ENCODE measurements at places on chromosomes 5 and 9. TPM values are rescaled to one million over a fixed set of nuclear protein-coding genes. Genes with fewer than 3 reads are reported as not detected.

- H3K27ac ChIP-seq = no peak overlapping the region
- no peaks in the 10 kb centered on the region for H3K4me1 ChIP-seq
- no peak overlapping the region for H3K4me3 ChIP-seq
- H3K36me3 ChIP-seq = no peaks in the 10 kb centered on the region
- H3K27me3 ChIP-seq = no peaks in the 10 kb centered on the region
- no peak for DNase-seq
Observed at GRCh38 chr5:119655061-119655460, 25.7 kb downstream of the FAM170A start.

- no peaks in the 10 kb centered on the region for H3K27me3 ChIP-seq
- DNase-seq = no peak
- no peak overlapping the region for H3K27ac ChIP-seq
- H3K4me3 ChIP-seq = no peak overlapping the region
- H3K36me3 ChIP-seq = no peaks in the 10 kb centered on the region
Observed at GRCh38 chr5:155406815-155407214, 393.3 kb downstream of the KIF4B start.

DNA sequence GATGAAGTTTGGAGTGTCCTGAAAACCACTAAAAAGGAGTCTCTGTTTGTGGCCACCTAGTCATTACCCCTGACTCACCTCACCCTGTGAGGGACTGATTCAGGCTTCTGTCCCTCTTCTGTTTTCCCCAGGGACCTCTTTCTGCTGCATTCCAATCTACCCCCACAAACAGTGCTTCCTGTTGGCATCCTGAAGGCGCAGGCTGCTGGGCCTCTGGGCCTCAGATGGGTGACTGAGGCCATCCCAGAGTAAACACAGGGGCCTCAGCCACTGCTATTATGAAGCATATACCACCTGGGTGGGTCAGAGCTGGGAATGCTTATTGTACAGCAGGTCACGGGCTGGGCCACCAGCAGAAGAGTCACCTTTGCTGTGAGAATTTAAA is 20.0 kb downstream of the MORN5 start:
- H3K27me3 ChIP-seq = peaks cover 8% of the 10 kb centered on the region
- DNase-seq = no peak
- no peaks in the 10 kb centered on the region for H3K36me3 ChIP-seq
- H3K4me1 ChIP-seq = no peaks in the 10 kb centered on the region
- H3K4me3 ChIP-seq = no peak overlapping the region
- H3K27ac ChIP-seq = no peak overlapping the region

- no peak overlapping the region for H3K4me3 ChIP-seq
- H3K4me1 ChIP-seq = peaks cover 49% of the 10 kb centered on the region
- no peaks in the 10 kb centered on the region for H3K36me3 ChIP-seq
- no peak for DNase-seq
Observed at GRCh38 chr9:127915325-127915752, 1.5 kb downstream of the ST6GALNAC4 start.

- no peak for DNase-seq
- no peak overlapping the region for H3K27ac ChIP-seq
- no peaks in the 10 kb centered on the region for H3K36me3 ChIP-seq
- H3K27me3 ChIP-seq = peaks cover 97% of the 10 kb centered on the region
- peaks cover 10% of the 10 kb centered on the region for H3K4me1 ChIP-seq
- H3K4me3 ChIP-seq = peak overlapping the region; percentile 38
Observed at GRCh38 chr5:88660264-88660946, 222.6 kb downstream of the MEF2C start.

DNA sequence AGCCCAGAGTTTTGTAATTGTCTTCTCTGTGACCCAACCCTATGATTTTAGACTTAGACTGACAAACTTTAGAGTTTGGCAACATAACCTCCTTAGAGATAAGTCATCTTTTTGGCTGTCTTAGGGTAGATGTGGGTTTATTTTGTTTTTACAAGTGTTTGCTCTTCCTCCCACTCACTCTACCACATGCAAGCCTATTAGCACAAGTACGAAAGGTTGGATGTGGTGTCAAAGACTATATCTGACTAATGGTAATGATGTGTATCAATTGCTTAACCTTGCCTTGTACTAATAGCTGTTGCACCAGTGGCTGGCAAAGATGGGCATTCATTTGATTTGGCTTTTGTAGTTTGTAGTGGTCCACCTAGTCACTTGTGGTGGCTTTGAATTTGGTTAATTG is 46.5 kb downstream of the SLC25A46 start:
- H3K27me3 ChIP-seq = no peaks in the 10 kb centered on the region
- DNase-seq = no peak
- no peaks in the 10 kb centered on the region for H3K36me3 ChIP-seq
- no peak overlapping the region for H3K27ac ChIP-seq

DNA sequence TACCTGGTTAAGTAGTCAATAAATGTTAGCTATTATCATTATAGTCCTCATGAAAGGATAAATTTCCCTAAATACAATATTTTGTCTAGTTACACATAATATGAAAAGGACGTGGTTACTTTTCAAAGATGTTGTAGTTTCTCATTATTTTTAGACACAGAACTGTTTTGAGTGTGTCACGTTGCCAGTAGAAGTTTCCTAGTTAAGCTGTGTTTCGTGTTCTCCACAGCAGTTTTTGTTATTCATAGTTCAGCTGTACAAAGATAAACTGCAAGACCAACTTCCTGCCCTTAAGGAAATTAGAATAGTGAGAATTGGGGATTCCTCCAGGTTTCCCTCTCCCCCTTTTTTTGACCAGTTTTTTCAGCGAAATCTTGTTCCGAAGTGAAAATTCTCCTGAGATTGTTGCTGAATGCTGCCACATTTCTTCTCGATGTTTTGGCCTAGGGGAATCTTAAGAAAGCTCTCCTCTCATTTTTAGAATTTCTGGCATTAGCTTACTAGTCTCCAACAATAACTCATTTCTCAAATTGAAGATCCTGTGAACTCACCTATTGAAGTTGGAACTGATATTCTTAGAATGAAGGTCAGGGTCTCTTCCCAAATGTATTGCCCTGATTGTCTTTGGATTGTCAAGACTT is 176.1 kb downstream of the PAM start:
- DNase-seq = no peak
- peak overlapping the region; percentile 43 for H3K27ac ChIP-seq
- H3K4me1 ChIP-seq = peaks cover 17% of the 10 kb centered on the region
- no peak overlapping the region for H3K4me3 ChIP-seq
- peaks cover 58% of the 10 kb centered on the region for H3K36me3 ChIP-seq
- no peaks in the 10 kb centered on the region for H3K27me3 ChIP-seq

DNA sequence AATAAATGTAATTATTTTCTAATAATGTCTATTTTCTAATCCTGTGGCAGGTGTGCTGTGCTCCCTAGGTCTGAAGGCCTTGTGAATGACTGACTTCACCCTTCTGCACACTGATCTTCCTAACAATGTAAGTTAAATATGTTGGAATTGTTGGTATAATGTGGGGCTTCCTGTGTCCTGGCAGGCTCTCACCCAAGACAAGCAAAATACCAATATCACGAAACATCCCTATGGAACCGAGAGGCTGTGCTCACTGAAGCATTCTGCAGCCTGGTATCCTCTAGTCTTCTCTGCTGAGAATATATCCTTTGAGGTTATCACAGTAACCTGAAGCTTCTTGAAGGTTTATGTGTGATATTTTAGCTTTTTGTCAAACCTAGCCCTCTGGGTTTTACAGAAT is 159.4 kb downstream of the GABRB2 start:
- H3K4me3 ChIP-seq = no peak overlapping the region
- no peak for DNase-seq
- H3K27ac ChIP-seq = no peak overlapping the region
- H3K27me3 ChIP-seq = no peaks in the 10 kb centered on the region
- no peaks in the 10 kb centered on the region for H3K36me3 ChIP-seq
- H3K4me1 ChIP-seq = no peaks in the 10 kb centered on the region

GRCh38 chr5:68683632-68684036 is 410.2 kb upstream of the SLC30A5 start:
- DNase-seq = peak; percentile 20
- H3K27ac ChIP-seq = no peak overlapping the region
- H3K36me3 ChIP-seq = no peaks in the 10 kb centered on the region
- H3K4me1 ChIP-seq = peaks cover 14% of the 10 kb centered on the region
- no peaks in the 10 kb centered on the region for H3K27me3 ChIP-seq

- H3K36me3 ChIP-seq = no peaks in the 10 kb centered on the region
- no peak for DNase-seq
- H3K27ac ChIP-seq = no peak overlapping the region
- no peaks in the 10 kb centered on the region for H3K4me1 ChIP-seq
Observed at GRCh38 chr5:35138232-35138631, 90.5 kb upstream of the AGXT2 start.

GRCh38 chr5:57216714-57217113 is 42.9 kb downstream of the GPBP1 start:
- H3K4me3 ChIP-seq = no peak overlapping the region
- H3K4me1 ChIP-seq = peaks cover 39% of the 10 kb centered on the region
- DNase-seq = no peak
- H3K27me3 ChIP-seq = no peaks in the 10 kb centered on the region
- H3K27ac ChIP-seq = no peak overlapping the region

- no peaks in the 10 kb centered on the region for H3K36me3 ChIP-seq
- H3K4me1 ChIP-seq = no peaks in the 10 kb centered on the region
Observed at GRCh38 chr5:22596404-22596970, 256.7 kb downstream of the CDH12 start.

DNA sequence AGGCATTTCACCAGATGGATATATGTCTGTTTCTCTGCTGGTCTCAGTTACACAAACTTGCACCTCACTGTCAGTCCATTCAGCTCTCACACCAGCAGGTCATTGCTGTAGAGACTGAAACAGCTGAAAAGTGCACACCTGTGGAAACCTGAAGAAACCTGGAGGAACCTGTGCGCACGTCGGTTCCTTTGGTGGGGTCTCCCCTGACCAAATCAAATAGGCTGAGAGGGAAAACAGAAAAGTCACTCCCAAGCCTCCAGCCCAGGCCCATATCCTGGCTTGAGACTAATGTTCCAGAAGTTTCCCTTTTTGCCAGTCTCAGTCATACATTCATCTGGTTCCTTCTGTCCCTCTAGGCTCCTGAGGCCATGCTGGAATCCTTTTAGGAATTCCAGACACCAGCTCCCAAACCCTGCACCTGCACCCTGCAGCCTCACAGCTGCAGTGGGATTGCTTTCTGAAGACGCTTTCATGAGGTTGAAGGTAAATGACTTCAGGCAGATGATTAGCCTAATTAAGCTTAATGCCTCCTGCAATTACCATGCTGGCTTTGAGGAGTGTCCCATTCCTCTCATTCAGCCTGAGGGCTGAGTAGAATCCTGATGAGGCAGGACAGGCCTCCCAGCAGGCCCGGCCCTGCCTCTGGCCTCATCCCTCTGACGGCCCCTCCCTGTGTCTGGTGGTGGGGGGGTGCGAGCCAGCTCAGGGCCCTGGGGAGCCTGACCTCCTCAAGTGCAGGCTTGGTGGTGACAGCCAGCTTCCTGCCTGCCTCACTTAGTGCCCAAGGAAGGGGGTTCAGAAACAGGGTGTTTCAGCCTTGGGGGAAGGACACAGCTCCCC is 24.3 kb upstream of the CXCL14 start:
- H3K27me3 ChIP-seq = no peaks in the 10 kb centered on the region
- no peak for DNase-seq
- no peak overlapping the region for H3K27ac ChIP-seq
- no peaks in the 10 kb centered on the region for H3K4me1 ChIP-seq
- H3K4me3 ChIP-seq = no peak overlapping the region

The C9orf152 gene
- not detected for total RNA-seq

The TMEM252 gene
- not detected for total RNA-seq

The PFN3 gene
- not detected for total RNA-seq

The ADAMTS13 gene
- 3.6 TPM for total RNA-seq

The PKD2L2 gene
- total RNA-seq = not detected

The PLCXD3 gene
- total RNA-seq = 66.3 TPM

The AQP7 gene
- total RNA-seq = 205 TPM

Measured in heart right ventricle (tissue), 16 donors.